Stimulated activated CD8-positive, alpha-beta memory T cell treated with anti-CD3 and anti-CD28 coated beads, Interleukin-15, amount 100 ng/mL, for 4 hours (primary cell): ENCODE measurements at places on chromosomes 11 and 22.

DNA sequence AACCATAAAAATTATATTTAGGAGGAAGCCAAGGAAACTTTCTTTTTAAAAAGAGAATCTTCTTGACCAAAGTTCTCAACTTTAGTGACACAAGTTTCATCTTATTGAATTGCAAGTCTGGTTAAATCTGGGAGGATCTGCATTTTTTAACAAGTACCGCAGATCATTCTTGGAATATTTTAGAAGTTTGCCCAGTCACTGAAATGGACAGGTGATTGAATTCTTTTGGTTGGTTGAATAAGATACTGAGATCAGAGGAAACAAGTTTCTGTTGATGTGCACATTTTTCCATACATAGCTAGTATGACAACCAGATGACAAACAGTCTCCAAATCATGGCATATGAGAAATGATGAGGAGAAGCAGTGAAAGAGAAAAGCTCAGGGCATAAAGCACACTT lies 50.2 kb downstream of the SLN start:
- DNase-seq = no peak

DNA sequence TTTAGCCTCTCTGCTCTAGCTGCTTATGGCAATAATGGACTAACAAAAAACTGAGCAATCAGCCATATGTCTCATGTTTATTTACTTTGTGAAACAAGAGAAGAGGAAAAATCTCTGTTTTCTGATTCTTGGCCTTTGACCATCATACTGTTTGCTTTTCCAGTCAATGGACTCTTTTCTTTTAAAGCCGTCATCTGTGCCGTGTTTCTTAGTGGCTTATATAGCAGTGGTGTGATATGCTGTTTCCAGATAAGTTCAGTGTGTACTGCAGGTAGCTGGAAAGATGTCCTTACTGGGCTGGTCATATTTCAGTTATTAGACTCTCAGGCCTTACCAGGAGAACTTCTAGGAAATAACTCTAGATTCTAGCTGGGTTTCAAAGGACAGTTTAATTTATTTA lies 33.6 kb upstream of the TECTA start:
- DNase-seq = no peak

GRCh38 chr11:15918212-15918611 lies 438.1 kb downstream of the SOX6 start:
- no peak for DNase-seq

GRCh38 chr22:49183826-49184216 lies 643.9 kb downstream of the BRD1 start:
- DNase-seq = no peak

GRCh38 chr11:125036933-125037332 lies 26.2 kb upstream of the SLC37A2 start:
- DNase-seq = no peak

- DNase-seq = peak; percentile 49
These were observed 369 bp downstream of the DGCR8 start for GRCh38 chr22:20080445-20080775.

GRCh38 chr11:69014084-69014851 lies 1.2 kb upstream of the MRGPRF start:
- DNase-seq = no peak

DNA sequence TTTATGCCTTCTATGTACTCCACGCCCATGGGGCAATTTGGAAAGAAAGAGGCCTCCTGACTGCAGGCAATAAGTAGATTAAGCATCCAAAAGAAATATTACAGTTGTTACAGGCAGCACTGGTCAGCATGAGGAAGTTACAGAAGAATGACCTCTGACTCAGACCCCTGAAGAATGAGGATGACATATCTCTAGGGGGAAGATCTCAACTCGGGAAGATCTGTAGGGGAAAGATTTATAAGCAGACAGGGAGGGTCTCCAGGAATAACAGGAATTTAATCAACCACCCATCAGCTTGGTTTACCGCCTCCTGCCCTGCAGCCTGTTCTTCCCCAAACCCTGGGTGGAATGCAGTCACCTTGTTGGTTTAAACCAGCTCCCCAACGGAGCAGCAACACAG lies 58.0 kb downstream of the RCN1 start:
- DNase-seq = no peak

DNA sequence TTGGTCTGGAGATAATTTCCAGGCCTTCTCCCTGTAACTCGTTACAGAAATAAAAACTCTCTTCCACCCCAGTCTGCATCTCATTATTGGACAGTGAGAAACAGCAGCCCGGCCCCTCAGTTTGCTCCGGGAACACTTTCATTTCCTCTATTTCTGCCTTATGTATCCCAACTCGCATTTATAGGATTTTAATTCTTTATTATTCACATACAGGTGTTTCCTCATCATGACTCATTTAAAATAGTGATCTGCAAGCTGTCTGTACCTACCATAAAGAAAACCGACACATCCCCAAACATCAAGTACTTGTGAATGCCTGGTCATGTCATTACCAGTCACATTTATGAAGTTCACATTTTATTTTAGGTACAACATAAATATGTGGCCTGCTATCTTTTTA lies 42.8 kb downstream of the PIWIL3 start:
- no peak for DNase-seq

GRCh38 chr22:39567135-39567946 lies 3.2 kb upstream of the CACNA1I start:
- no peak for DNase-seq

GRCh38 chr22:31625661-31626426 lies 36.2 kb downstream of the PISD start:
- DNase-seq = no peak

- DNase-seq = no peak
These were observed 43.1 kb upstream of the GRAMD1B start for GRCh38 chr11:123386796-123387510.

GRCh38 chr11:30365793-30366517 lies 43.1 kb downstream of the ARL14EP start:
- DNase-seq = no peak

- no peak for DNase-seq
These were observed 1126.2 kb downstream of the BRD1 start for GRCh38 chr22:48701296-48702030.

DNA sequence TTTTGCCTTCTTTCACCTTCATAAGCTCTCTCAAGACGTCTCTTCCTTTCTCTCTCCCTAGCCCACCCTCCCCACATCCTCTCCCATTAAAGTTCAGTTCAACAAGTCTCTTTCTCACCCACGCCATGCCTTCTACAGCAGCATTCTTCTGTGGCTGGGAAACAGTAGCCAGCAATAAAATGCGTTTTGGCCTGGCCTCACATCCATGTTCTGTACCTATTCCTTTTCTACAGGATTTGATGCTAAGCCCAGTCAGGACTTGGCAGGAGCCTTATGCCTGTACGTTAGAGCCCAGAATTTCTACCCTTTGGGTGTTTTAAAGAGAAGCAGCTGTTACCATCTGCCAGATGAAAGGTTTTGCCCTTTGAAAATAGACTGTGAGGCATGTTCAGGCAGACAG lies 7.1 kb upstream of the CD44 start:
- DNase-seq = no peak

DNA sequence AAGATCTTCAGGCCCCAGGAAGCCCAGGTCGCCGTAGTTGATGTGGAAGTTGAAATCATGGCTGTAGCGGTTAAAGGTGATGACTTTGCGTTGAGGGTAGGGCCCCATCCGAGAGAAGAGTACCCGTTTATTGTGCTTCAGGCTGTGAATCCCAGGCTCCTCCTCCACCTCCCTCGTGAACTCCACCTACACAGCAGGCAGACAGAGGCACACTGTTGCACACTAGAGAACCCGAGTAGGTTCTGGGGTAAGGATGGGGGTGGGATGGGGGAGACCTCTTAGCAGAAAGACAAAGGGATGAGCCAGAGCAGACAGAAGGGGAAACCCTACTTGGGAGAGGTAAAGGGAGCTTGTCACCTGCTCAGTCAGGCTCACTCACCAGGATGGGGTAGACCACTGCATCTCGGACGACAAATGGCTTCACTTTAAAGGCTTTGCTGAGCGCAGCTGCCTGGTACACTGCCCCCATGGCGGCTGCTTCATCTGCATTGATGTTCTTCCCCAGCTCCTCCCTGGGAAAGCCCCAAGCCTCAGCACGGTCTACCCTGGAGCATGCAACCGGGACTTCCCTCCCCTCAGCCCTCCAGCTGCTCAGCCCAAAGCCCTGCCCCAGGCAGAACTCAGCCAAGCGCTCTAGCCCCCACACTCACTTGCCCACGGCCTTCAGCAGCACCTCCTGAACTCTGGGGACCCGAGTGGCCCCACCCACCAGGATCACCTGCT lies 5.4 kb downstream of the HYOU1 start:
- no peak for DNase-seq

GRCh38 chr11:2549876-2550605 lies 105.2 kb downstream of the KCNQ1 start:
- DNase-seq = no peak

DNA sequence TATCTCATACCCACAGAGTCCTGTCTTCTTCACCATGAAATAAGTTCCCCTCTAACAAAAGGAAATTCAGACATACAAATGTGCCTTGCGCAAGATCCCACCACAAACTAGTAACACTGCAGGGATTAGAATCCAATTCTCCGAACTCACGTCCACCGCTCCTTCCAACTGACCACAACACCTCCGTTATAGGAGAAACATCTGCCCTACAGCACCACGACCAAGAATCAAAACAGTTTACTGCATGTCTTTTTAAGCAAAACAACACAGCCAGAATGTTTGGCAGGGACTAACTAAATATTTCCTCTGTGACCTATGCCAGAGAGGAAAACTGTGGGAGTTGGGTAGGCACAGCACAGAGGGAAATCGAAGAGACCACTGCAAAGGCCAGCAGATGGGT lies 72.7 kb upstream of the AKIP1 start:
- no peak for DNase-seq

DNA sequence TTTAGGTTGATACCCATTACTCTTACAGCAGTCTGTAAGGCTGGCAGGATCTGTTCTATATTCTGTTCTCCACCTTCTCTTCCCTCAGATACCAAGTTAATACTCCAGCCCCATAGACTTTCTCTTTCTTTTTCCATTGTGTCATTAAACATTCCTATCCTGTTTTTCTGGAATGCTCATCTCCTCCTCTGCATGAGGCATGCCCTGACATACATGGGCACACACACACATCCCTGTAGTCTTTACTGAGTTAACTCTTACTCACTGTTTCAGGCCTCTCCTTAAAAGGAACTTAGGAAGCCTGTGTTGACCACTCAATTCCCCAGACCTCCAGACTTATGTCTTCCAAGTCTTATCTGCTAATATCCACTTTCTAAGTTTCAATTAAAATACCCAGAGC lies 476.8 kb downstream of the METTL15 start:
- DNase-seq = no peak

- no peak for DNase-seq
These were observed 16.2 kb upstream of the CTTN start for GRCh38 chr11:70381872-70382861.

DNA sequence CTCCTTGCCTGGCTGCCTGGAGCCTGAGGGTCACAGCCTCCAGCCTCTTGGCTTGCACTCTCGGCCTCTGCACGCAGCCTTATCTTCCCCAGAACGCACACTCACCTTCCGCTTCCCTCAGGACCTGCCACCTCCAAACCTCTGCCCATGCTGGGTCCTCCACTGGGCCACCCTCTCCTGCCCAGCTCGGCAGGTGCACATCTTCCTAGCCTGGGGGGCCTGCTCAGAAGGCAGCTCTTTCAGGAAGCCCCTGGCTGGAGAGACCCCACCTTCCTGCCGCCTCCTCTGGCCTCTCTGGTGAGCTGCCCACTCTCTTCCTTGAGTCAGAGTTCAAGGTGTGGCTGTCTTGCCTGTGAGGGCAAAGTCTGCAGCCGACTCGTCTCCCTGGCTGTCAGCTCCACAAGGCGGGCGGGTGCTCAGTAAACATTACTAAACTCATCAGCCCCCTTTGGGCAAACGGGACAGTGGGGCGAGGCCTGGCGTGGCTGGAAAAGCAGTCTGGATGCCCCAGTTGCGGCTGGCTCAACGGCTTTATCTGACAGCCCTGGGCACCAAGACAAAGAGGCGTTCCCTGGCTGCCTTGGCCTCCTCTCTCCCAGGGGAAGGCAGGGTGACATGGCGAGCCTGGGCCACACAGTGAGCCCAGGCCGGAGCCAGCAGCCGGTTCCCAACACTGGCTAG lies 1.7 kb upstream of the LINC01488 start:
- DNase-seq = no peak

- no peak for DNase-seq
These were observed 19.7 kb downstream of the CTR9 start for GRCh38 chr11:10770626-10771254.

- DNase-seq = no peak
These were observed 409.8 kb downstream of the LARGE1 start for GRCh38 chr22:33510429-33510904.

DNA sequence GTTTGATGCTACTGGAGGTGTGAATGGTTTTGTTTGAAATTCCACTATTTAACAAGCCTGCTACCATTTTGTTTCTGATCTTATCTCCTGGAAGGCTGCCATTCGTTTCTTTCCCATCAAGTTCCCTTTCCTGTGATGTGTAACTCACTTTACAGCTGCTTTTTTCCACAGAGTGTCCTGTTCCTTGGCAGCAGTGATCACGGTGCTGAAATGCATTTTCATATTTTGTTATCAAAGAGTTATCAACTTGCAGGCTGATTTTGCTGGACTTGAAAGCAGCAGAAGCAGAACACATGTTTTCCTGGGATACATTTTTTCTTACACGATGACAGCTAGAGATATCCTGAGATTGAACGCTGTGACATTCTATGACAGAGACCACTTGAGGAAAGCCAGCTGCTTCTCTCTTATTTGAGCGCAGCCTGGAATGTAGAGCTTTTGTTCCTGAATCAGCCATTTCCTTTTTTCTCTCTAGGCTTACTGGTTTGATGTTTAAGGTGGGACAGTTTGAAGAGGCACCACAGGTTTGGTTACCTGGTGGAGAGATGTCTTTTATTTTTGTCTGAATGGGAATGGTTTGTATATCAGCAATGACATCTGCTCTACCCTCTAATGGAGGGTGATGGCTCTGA lies 34.7 kb downstream of the PRR14L start:
- no peak for DNase-seq

- DNase-seq = no peak
These were observed 17.9 kb downstream of the CLNS1A start for GRCh38 chr11:77619576-77620198.
